ENCODE measurements at places on chromosomes 2 and 18. TPM values are rescaled to one million over a fixed set of nuclear protein-coding genes. Genes with fewer than 3 reads are reported as not detected.

- DNase-seq = peak; percentile 6
Observed at GRCh38 chr2:73886357-73886756, 6.5 kb upstream of the ACTG2 start.

DNA sequence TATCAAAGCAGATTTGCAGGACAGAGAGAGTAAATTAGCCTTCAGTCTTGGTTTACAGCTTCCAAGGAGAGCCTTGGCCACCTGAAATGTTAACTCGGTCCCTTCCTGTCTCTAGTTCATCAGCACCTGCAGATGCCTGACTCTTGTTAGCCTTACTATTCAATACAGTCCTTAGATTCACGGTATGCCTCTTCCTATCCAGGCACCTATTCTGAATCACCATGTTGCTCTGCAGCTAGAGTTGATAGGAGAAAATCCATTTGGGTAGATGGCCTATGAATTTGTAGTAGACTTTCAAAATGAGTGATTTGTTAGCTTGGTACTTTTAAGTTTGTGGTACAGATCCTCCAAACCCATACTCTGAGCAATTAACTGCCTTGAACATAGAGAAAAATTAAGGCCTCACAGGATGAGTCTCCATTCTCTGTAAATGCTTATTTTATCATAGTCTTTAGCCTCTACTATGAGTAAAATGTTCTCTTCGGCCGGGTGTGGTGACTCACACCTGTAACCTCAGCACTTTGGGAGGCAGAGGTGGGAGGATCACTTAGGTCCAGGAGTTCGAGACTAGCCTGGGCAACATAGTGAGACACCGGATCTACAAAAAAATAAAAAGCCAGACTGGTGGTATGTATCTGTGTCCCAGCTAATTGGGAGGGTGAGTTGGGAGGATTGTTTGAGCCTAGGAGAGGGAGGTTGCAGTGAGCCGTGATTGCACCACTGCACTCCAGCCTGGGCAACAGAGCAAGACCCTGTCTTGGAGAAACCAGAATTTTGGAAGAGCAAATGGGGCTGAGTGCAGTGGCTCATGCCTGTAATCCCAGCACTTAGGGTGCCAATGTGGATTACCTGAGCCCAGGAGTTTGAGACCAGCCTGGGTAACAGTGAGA lies 32.9 kb downstream of the PTCD3 start:
- DNase-seq = no peak

GRCh38 chr18:7070466-7070865 lies 47.1 kb downstream of the LAMA1 start:
- no peak for DNase-seq

GRCh38 chr2:29747786-29748470 lies 173.5 kb downstream of the ALK start:
- DNase-seq = no peak

GRCh38 chr2:5696404-5696944 lies 4.3 kb downstream of the SOX11 start:
- DNase-seq = no peak

- DNase-seq = no peak
Observed at GRCh38 chr2:40457837-40458236, 5.9 kb upstream of the SLC8A1 start.

Gene RGPD3
- total RNA-seq = 0.42 TPM

Gene SCN1A
- not detected for total RNA-seq

Gene MBD2
- 153 TPM for total RNA-seq

DNA sequence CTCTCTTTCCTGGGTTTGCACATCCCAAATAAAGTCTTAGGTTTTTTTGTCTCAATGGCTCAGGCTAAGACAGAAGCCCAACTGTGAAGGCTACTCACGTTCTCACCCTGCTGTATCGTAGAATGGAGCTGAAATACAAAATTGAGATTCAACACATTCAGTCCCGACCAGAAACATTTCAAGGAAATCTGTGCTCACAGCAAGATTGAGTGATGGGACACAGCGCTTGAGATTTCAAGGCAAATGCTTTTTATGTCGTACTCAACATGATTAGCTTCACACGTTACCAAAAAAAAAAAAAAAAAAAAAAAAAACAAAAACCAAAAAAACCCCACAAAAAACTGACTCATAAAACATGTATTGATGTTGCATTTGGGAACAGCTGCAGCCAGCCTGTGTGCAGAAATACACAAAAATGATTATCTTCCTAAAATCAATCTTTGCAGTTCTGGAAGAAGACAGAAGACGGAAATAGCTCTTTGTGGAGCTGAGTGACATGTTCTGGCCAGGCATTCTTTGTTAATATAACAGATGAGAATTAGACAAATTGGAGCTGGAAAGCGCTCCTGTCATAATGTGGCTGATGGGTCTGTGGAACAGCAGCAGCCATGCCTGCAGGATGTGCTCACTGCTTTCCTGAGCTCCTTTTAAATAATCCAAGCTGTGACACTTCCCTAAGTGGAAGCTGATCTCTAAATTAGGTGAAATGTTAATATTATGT lies 453.2 kb downstream of the LPIN1 start:
- no peak for DNase-seq

DNA sequence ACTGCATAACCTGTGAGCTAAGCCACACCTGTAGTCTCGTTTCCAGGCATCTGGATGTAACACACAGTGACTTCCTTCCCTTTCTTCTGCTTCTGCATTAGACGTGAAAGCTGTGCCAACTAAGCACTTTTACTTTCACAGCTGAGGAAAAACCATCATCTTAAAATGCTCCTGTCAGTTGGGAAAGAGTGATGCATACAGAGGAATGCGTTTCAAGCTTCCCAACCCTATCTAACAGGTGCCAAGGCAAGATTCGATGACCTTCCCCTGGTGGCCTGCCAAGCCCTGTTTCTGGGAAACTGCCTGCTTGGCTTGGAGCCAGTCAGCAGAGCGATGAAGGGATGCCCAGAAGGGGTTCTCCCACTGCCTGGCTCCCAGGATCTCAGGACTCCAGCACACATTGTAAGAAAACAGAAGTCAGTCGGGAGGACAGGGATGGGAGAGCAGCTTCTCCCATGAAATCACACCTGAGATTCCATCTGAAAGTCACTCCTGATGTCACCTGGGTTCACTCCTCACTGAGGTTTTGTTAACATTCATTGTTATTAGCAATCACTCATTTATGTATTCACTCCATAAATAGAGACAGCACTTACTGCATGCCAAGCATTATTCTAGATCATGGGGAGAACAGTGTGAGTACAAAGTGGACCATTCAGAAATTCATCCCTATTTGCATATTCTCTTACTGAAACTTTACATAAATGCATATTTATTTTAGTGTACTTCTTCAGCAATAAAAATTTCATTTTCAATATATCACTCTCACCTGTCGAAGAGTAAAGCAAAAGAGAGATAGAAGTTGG lies 64.1 kb downstream of the DTNA start:
- no peak for DNase-seq

DNA sequence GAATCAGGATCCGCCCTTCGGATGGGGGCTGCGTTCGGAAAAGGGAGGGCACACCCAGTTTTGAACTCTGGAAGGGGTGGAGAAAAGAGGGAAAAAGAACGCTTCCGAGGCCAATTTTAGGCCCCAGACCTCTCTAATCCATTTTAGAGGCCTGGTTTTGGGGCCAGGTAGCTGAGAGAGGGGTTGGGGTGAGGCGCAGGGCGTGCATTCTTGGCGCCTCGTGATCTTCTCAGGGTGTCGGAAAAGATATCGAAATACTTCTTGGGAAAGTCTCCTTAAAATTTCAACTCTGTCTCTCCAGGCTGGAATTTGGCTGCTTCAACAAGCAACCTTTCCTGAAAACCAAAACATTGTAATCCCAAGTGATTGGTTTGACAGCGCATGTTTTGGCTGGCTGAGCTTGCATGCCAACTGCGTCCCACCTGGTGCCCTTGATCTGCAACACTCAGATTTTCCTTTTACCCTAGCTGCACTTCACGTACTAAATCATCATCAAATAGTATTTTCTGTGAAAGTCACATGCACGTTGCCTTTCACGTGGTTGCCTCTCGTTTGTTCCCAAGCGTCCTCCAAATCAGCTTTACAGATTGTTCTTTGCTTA lies 864 bp upstream of the XPO1 start:
- no peak for DNase-seq

GRCh38 chr2:162623888-162624287 lies 214.7 kb downstream of the KCNH7 start:
- DNase-seq = no peak

Gene ERBB4
- total RNA-seq = 0.45 TPM

Gene SKA1
- total RNA-seq = not detected

Gene GDF7
- 1.2 TPM for total RNA-seq

Gene SOCS6
- 17.7 TPM for total RNA-seq

GRCh38 chr2:55155764-55156281 lies 76.3 kb downstream of the CLHC1 start:
- DNase-seq = no peak

Gene INO80C
- 18.6 TPM for total RNA-seq

Gene KCNG2
- total RNA-seq = 0.51 TPM

DNA sequence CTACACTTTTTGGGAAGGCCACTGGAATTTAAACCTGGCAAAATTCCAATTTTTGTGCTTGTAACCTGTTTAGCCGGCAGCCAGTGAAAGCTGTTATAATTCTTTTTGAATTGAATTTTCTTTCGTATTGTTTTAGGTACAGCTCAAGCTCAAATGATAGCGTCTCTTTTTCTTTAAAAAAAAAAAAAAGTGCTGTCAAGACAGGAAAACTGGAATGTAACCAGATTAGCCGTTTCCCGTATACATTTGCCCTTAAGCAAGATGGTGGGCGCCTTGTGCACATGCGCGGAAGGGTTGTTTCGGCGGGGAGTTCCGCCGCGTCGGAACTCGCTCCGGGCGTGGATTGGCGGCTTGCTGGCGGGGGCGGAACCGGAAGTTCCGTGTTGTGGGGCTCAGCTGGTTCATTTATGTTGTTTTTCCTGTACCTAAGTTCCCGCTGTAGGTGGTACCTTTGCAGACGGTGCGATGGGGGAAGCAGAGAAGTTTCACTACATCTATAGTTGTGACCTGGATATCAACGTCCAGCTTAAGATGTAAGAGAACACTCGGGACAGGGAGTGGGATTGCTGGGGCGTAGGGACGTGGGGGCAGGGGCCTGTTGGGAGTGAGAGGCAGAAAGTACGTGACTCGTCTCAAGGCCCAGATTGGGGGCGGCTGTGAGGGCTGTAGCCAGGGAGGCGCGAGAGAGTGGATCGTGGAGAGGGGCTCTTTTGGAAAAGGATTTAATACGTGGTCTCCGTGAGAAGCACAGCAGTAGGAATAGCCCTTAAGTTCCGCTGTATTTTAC lies at the start of gene PIK3C3:
Gene PIK3C3, plus strand, starts transcription at position 408 of the 787 bp plus-strand sequence. Its CDS starts 58 bp downstream, at position 466.
- peak; percentile 98 for DNase-seq

GRCh38 chr18:80252136-80252535 lies 4.8 kb upstream of the PARD6G start:
- DNase-seq = no peak

- DNase-seq = no peak
Observed at GRCh38 chr2:240376739-240377138, 58.7 kb upstream of the GPC1 start.

DNA sequence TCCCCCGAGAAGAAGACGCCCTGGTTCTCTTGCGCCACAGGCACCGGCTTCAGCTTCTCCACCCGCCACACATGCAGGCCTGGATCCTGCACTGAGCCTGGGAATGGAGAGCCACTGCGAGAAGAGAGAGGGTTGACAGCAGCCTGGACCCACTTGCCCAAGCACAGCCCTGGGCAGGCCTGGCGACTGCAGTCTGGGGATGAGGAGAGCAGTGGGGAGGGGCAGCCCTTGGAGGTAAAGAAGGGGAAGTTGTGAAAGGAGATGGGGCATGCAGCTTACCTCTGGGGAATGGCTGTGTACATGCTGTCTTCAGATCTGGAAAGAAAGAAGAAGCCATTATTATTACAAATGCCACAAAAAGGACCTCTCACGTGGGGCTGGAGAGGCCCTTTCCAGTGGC lies 8.3 kb downstream of the CAPG start:
- DNase-seq = no peak

- no peak for DNase-seq
Observed at GRCh38 chr2:60965499-60965785, 52.1 kb upstream of the PEX13 start.

Gene FBLN7
- 5.3 TPM for total RNA-seq

- DNase-seq = no peak
Observed at GRCh38 chr2:132849118-132849517, 179.1 kb upstream of the LYPD1 start.

Gene TRAPPC12
- total RNA-seq = 78.9 TPM

Gene GALNT13
- 3.1 TPM for total RNA-seq

Gene HOXD13
- total RNA-seq = 1.1 TPM

- DNase-seq = no peak
Observed at GRCh38 chr2:237652181-237652580, 24.8 kb downstream of the LRRFIP1 start.

Gene DLGAP1
- 4.2 TPM for total RNA-seq

Gene SOX11
- not detected for total RNA-seq

DNA sequence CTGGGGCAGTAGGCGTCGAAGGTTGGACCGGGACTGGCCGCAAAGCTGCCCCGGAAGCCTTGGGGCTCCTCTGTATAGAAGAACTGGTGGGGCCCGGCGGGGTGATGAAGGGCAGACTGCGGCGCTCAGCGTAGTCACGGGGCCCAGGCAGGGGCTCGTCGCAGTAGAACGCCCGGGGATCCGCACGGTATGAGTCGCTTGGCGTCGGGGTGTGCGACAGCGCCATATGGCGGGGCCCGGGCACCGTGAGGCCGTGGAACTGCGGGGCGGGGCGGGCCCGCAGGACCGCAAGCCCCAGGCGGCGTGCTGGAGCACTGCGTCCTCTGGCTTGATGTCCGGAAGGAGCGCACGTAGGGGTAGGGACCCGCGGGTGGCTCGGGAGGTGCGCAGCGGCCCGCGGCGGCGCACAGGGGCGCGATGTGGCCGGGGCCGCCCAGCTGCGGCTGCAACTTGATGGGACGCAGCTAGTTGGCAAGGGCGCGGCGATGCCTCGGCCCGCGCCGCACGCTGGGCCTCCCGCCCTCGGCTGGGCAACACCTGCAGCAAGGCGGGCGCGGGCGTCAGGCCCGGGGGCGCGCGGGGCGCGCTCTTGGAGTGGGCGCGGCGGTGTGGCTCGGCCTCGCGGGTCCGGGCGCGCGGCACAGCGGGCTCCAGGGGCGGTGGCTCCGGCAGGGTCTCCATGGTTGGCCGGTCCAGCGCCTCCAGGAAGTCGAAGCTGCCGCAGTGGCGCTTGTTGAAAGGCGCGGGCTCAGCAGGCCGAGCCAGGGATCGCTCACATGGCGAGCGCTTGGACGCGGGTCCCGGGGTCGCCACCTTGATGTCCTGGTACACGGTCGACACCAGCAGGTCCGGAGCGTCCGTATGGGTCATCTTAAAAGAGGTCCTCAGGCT lies 251.4 kb downstream of the ANKRD30B start:
- peak; percentile 73 for DNase-seq

GRCh38 chr2:200445284-200445683 lies 64.6 kb downstream of the KCTD18 start:
- no peak for DNase-seq

Data from mesenteric fat pad (tissue), 1 donor.